ENCODE measurements at places on chromosomes 12 and 14.

GRCh38 chr12:112239020-112239419 lies 113.7 kb downstream of the TRAFD1 start:
- no peak for DNase-seq

- no peak for DNase-seq
These were observed 343 bp upstream of the NOVA1 start for GRCh38 chr14:26598081-26598671.

- DNase-seq = no peak
These were observed 121.2 kb upstream of the PLEKHG7 start for GRCh38 chr12:92581604-92582003.

GRCh38 chr12:127270193-127270592 lies 996.8 kb upstream of the TMEM132C start:
- no peak for DNase-seq

- DNase-seq = no peak
These were observed 43.6 kb upstream of the APPL2 start for GRCh38 chr12:105279460-105280056.

DNA sequence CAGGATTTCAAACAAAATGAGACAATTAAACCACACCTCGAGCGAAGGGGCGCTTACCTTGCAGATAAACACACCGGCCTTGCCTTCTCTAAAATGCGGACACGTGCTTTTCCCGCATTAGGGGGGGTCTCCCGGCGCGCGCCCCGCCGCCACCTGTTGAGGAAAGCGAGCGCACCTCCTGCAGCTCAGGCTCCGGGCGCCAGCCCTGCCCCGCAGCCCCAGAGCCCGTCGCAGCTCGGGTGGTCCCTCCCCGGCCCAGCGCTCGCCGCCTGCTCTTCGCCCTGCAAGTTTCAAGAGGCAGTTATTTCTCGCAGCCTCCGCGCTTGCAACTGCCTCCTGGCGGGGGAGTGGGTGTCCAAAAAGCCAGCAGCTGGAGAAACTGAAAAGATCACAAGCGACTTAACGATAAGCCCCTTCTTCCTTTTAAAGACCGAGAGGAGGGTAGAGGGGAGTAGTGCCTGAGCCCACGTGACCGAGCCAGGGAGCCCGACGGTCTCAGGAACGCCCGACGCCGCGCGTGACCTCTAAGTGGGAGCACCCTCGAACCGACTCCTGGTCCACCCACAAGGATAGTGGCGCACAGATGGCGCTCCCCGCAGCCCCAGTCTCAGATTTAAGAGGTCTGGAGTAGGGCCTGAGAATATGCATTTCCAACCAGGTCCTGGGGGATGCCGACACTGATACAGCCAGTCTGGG lies at the start of gene ESR2:
Gene ESR2, minus strand, starts transcription at position 396 of the 696 bp plus-strand sequence. CDS start 11,386 bp downstream, outside the sequence.
- DNase-seq = no peak

GRCh38 chr12:24679126-24679525 lies 269.8 kb downstream of the BCAT1 start:
- DNase-seq = no peak

DNA sequence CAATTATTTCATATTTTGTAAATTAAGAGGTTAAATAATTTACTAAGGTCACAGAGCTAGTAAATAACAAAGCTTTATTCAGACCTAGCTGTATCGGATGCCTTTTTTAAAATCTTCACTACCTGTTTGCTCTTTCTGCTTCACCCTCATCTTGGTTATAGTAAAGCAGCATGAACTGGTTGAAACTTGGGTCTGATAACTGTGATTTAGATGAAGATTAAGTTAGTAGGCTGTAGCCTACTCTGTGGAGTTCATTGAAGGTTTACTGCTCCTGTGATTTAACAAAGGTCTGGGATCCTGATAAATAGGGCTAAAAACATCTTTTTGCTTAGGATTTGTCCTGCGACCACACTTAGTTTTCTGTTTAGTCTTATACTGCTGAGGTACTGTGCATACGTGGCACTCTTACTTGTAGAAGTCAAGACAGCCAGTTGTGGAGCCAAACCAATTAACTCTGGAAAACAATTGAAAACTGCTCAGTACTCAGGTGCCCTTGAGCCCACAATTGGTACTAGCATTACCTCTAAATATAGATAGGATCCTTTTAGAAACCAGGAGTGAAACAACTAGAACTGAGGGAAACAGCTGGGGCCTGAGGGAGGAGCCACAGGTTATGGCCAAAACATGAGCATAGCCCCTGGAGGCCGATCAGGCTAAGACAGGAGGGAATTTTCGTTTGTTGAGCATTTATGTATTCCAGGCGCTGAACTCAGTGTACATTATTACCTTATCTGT lies 2.3 kb downstream of the SPATS2 start:
- DNase-seq = no peak

GRCh38 chr12:57604454-57604991 lies at the start of gene DTX3:
Gene DTX3, plus strand, starts transcription at chr12:57604824. Its CDS starts 1,694 bp downstream, at chr12:57606518.
- DNase-seq = no peak

DNA sequence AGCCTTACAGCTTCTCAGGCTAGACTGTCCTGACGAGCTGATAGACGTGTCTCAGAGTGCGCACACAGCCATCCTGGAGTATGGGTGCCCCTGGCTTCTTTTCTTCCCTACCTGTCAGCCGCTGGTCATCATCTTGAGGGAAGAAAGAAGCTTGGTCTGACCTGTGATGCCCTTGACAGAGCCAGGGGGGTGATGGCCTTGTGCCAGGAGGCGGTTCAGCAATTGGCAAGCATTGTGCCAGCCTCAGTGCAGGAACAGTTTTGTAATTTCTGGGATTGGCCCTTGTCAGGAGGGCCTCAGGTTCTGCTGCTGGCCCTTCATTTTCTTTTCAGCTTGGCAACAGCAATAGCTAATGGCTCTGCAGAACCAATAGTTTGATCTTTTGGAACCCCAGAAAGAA lies 80.1 kb downstream of the ADCK1 start:
- DNase-seq = no peak

DNA sequence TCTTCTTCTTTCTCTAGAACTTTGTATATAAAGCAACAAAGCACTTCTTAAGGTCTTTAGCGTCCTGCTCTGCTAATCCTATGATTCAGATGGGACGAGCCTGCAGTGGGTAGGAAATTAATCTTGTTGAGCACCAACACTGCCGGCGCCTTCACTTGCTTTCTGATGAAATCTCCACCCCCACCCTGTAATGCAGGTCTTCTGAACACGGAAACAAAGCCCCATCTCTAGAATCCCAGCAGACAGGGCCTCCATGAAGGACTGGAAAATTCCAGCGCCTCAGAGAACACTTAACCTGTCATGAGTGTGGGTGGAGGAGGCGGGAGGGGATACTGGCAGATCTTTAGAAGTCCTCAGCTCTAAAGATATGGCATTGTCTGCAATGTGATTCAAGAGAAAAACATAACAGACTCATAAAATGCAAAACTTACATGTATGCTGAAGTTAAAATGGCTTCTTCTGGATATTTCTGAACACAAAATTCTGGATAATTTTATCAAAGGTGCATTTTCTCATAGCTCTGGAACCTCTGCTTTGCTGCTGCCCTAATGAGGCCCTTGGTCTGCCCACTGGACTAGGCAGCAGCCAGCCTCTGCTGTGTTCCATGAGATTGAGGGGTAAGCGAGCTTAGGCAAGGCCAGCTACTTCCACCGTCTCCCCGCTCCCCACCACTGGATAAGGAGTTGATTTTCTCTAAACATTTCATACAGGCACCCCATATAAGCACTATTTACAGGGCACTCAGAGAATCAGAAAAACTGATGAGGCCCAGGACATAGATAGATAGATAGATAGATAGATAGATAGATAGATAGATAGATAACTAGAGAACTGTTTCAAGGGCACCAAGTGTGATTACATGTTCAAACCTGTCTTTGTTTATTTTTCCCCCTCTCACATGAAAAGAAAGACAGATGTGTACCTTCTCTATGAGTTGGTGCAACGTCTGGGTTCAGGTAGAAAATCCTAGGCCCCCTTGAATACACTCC lies 43.1 kb downstream of the ZFP36L1 start:
- DNase-seq = no peak

- DNase-seq = no peak
These were observed 1.8 kb upstream of the FBXO21 start for GRCh38 chr12:117192057-117192456.

DNA sequence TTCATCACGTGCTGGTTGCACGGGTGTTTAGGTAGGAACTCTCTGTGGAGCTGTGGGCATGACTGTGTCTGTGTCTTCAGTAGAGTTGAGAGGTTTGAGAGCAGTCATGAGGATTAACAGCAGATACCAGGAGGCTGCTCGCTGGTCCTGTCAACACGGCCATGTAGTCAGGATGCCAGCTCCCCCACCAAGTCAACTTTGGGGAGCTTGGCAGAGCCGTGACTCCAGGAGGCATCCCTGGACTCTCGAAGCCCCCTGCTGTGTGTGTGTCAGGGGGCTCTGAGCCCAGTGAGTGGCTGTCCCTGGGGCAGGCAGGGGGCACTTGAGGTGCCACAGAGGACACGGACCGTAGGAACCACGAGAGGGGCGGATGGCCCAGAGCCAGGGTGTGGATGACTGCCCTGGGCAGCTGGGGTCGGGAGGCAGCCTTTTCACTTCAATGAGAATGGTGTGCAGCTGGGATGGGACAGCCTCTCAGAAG lies 7.2 kb upstream of the GPR132 start:
- no peak for DNase-seq

Measured in SIG-M5 (cell line).